ENCODE measurements at places on chromosomes 1 and 21.

DNA sequence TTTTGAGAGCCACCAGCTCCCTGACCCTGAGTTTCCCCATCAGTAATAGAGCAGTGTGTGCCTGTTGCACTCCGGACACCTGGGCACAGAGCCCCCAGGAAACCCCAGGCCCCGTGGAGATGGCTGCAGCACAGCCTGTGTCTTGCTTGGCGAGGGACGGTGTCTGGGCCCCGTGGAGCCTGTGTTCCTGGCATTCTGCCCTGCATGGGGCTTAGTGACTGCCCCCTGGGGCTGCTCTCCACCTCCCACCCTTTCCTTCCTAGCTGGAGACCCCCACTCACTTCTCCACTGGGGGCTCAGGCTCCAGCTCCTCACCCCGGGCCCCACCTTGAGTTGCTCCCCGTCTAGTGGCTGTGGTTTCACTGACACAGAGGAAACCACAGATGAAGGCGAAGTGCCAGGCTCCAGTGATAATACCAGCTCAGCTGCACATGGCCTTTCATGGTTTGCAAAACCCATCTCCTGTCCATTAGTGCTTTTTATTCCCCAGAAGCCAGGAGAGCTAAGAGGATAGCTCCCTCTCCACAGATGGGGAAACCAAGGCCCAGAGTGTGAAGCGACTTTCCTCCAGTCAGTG, 39.4 kb downstream of the DMRTB1 start:
- no peak for DNase-seq

- no peak for DNase-seq
These were observed 10.3 kb downstream of the RNU1-2 start for GRCh38 chr1:16905868-16906702.

GRCh38 chr1:20075345-20075744, 5.4 kb downstream of the PLA2G5 start:
- DNase-seq, result no peak

DNA sequence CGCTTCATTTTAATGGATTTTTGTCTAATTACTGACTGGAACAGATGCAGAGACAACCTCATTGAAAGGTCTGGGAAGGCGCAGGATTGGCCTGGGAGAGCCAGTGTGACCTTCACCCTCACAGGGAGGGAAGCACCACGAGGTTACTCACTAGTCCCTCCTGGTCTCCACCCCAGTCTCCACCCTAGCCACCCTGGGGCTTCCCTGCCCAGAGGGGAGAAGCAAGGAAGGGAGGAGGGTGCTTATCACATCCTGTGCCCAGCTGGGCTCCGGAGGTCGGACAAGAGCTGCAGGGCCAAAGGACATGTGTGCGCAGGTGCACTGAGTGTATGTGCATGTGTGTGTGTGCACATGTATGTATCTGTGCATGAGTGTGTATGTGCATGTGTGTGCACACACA, 220.1 kb upstream of the VAMP3 start:
- no peak for DNase-seq

DNA sequence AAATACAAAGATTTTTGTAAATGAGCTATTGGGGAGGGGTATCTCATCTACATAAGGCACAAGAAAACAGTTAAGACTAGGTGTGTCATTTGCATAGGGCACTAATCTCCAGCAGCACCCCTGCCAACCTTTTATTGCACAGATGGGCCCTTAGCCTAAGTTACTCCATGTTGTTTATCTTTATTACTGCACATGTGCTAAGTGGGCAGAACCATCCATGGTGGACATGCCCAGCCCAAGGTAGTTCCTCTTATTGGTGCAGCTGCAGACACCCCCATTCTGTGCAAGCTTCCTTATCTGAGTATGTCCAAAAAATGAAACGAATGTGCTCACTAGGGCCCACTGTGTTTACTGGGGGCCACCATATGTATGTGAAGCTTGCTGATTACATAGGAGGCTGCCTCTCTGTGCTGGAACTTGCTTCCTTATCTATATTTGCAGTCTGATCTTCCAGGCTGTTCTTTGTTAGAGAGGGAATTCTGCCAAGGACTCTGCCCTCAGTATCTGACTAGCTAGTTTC, 77.3 kb upstream of the NEK7 start:
- DNase-seq, result no peak

GRCh38 chr1:208166340-208167138, 77.6 kb downstream of the PLXNA2 start:
- DNase-seq, result no peak

- no peak for DNase-seq
These were observed 6.2 kb upstream of the LAPTM5 start for GRCh38 chr1:30763651-30764248.

All from activated gamma-delta T cell (primary cell).